CD4-positive, alpha-beta T cell treated with Interferon alpha-2 for 1 hour (primary cell): ENCODE measurements at places on chromosomes 6 and 20.

- DNase-seq = no peak
Observed at GRCh38 chr20:35837577-35838195, 65.9 kb downstream of the PHF20 start.

- no peak for DNase-seq
Observed at GRCh38 chr20:19750907-19751636, 7.0 kb upstream of the RIN2 start.

GRCh38 chr6:166529586-166529985, 56.9 kb downstream of the RAMACL start:
- no peak for DNase-seq

GRCh38 chr6:70857387-70858077, 99.3 kb downstream of the B3GAT2 start:
- no peak for DNase-seq
